ENCODE measurements at places on chromosomes 4 and X. TPM values are rescaled to one million over a fixed set of nuclear protein-coding genes. Genes with fewer than 3 reads are reported as not detected.

Gene INTS6L
- total RNA-seq, result 26.3 TPM

Gene OPN1LW
- not detected for total RNA-seq

Gene EGF
- total RNA-seq, result 0.19 TPM

Gene NPFFR2
- total RNA-seq, result 8.8 TPM

Gene RHOXF2
- not detected for total RNA-seq

Gene NEUROG2
- total RNA-seq, result not detected

Gene KLB
- 0.05 TPM for total RNA-seq
